ENCODE measurements at places on chromosomes 3 and 15. TPM values are rescaled to one million over a fixed set of nuclear protein-coding genes. Genes with fewer than 3 reads are reported as not detected.

ISL2 gene
- polyA plus RNA-seq = 0.88 TPM

BMF gene
- polyA plus RNA-seq = 4.9 TPM

IDH3A gene
- polyA plus RNA-seq = 88.9 TPM

ADAMTS9 gene
- 5.9 TPM for polyA plus RNA-seq

SLC6A11 gene
- 2.0 TPM for polyA plus RNA-seq

SUSD5 gene
- polyA plus RNA-seq = 4.9 TPM

CYP19A1 gene
- 29.0 TPM for polyA plus RNA-seq

ESYT3 gene
- 1.2 TPM for polyA plus RNA-seq

AP3B2 gene
- polyA plus RNA-seq = 22.9 TPM

SMAD6 gene
- polyA plus RNA-seq = 3.2 TPM

NR1I2 gene
- 0.57 TPM for polyA plus RNA-seq

EPHA6 gene
- polyA plus RNA-seq = 33.0 TPM

LRRIQ4 gene
- 3.4 TPM for polyA plus RNA-seq

RNF7 gene
- polyA plus RNA-seq = 122 TPM

APBA2 gene
- 18.5 TPM for polyA plus RNA-seq

AADAC gene
- 0.25 TPM for polyA plus RNA-seq

ANKRD63 gene
- not detected for polyA plus RNA-seq

LSAMP gene
- polyA plus RNA-seq = 9.1 TPM

EMC7 gene
- 170 TPM for polyA plus RNA-seq

CPLX3 gene
- 3.6 TPM for polyA plus RNA-seq

CADM2 gene
- 1.3 TPM for polyA plus RNA-seq

C3orf49 gene
- 0.66 TPM for polyA plus RNA-seq

GPR15 gene
- polyA plus RNA-seq = 0.34 TPM

THUMPD3 gene
- 140 TPM for polyA plus RNA-seq

MESP2 gene
- polyA plus RNA-seq = 1.3 TPM

C3orf70 gene
- polyA plus RNA-seq = 11.9 TPM

PAQR9 gene
- polyA plus RNA-seq = 20.7 TPM

CISH gene
- polyA plus RNA-seq = 5.8 TPM

GPR27 gene
- 11.3 TPM for polyA plus RNA-seq

CDCP1 gene
- 2.5 TPM for polyA plus RNA-seq

KBTBD12 gene
- 2.7 TPM for polyA plus RNA-seq

CNTN6 gene
- polyA plus RNA-seq = 0.22 TPM

NLGN1 gene
- polyA plus RNA-seq = 10.6 TPM
